CD14-positive monocyte (primary cell): ENCODE measurements at places on chromosomes 4 and X. TPM values are rescaled to one million over a fixed set of nuclear protein-coding genes. Genes with fewer than 3 reads are reported as not detected.

DNA sequence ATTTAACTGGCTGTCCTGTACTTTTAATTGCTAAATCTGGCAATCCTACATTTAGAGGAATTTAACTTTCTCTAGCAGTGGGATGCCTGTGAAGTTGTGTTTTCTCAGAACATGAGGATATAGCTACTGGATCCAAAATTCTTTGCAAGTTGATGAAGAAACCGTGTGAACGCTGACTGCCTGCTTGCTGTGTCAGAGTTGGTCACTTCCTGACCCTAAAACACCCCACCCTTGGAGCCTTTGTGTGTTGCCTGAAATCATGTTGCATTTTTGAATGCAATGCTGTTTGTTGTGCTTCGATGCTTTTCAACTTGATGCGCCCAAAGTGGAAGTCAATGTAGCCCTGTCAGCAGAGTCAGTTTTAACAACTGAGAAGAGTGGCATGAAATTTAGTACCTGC lies 211.2 kb downstream of the ANK2 start:
- no peak overlapping the region for H3K4me3 ChIP-seq
- DNase-seq: no peak
- H3K27me3 ChIP-seq: no peaks in the 10 kb centered on the region
- no peak overlapping the region for H3K27ac ChIP-seq
- no peaks in the 10 kb centered on the region for H3K36me3 ChIP-seq
- H3K4me1 ChIP-seq: no peaks in the 10 kb centered on the region

PTCHD1 gene
- not detected for polyA plus RNA-seq

CSAG1 gene
- polyA plus RNA-seq: not detected

DNA sequence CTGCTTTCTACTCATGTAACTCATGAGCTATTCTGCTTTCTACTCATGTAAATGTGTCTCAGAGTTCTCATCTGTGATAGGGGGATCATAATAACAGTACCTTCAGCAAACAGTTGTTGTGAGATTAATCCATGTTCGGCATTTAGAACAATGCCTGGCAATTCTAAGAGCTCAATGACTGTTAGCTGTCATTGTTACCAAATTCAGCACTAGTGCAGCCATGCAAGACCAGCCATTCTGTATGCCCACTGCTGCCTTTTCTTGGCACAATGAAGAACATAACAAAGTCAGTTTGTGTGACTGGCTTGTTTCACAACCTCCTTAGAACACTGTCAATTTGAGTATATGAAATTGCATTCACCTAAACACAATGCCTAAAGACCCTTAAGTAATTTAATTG lies 163.2 kb downstream of the ANK2 start:
- H3K27ac ChIP-seq: no peak overlapping the region
- H3K36me3 ChIP-seq: no peaks in the 10 kb centered on the region
- DNase-seq: no peak
- H3K27me3 ChIP-seq: no peaks in the 10 kb centered on the region
- H3K4me1 ChIP-seq: no peaks in the 10 kb centered on the region
- H3K4me3 ChIP-seq: no peak overlapping the region

GRCh38 chr4:187999406-187999932 lies 3.9 kb downstream of the ZFP42 start:
- no peak overlapping the region for H3K27ac ChIP-seq
- H3K27me3 ChIP-seq: no peaks in the 10 kb centered on the region
- H3K4me3 ChIP-seq: no peak overlapping the region
- H3K4me1 ChIP-seq: no peaks in the 10 kb centered on the region

DNA sequence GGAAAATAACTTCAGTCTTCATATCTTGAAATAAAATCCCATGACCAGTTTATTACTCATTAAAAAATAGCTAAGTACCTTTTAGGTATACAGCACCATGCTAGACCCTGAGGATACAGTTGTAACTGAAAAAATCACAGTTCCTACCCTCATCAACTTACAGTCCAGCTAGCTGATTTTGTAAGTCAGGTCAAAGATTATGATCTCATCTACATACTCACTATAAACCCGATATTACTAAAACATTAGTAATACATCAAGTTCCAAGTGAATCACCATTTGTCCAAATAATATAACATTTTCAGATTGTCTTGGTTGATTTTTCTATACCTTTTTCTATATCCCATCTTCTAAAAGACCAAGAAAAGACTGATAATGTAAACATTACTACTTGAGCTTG lies 333.9 kb downstream of the INPP4B start:
- H3K27ac ChIP-seq: no peak overlapping the region
- no peaks in the 10 kb centered on the region for H3K36me3 ChIP-seq
- H3K4me3 ChIP-seq: no peak overlapping the region
- H3K4me1 ChIP-seq: no peaks in the 10 kb centered on the region
- no peaks in the 10 kb centered on the region for H3K27me3 ChIP-seq

DNA sequence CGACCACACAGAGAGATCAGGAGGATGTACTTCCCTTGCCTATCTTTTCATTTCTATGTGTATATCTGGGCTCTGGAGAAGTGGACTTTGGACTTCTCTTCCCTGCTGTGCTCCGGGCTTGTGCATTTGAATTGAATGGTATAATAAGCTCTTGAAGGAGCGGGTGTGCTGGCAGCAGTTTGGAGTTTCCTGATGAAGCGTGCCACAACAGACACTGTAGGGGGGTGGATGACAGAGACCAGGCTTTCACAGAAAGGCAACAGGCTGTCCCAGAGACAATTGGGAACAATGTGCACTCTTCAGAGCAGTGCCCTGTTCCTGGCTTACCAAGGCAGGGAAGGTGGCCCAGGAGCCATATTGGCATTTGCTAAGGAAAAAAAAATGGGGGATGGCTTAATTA lies 170.1 kb downstream of the FRMPD4 start:
- H3K4me3 ChIP-seq: no peak overlapping the region
- H3K27me3 ChIP-seq: no peaks in the 10 kb centered on the region
- no peaks in the 10 kb centered on the region for H3K36me3 ChIP-seq

DUSP21 gene
- polyA plus RNA-seq: not detected in 2 replicates

GAGE2A gene
- polyA plus RNA-seq: not detected in 2 replicates

GRCh38 chr4:123014038-123014437 lies 91.6 kb upstream of the NUDT6 start:
- no peak for DNase-seq
- no peak overlapping the region for H3K27ac ChIP-seq
- no peaks in the 10 kb centered on the region for H3K4me1 ChIP-seq
- no peaks in the 10 kb centered on the region for H3K27me3 ChIP-seq
- no peak overlapping the region for H3K4me3 ChIP-seq

USP26 gene
- not detected for polyA plus RNA-seq

- DNase-seq: no peak
- H3K36me3 ChIP-seq: no peaks in the 10 kb centered on the region
- H3K4me1 ChIP-seq: no peaks in the 10 kb centered on the region
- no peak overlapping the region for H3K4me3 ChIP-seq
- H3K27me3 ChIP-seq: no peaks in the 10 kb centered on the region
These were observed 486.0 kb downstream of the GRID2 start for GRCh38 chr4:92789741-92790140.

RBM47 gene
- 101 and 139 TPM in 2 replicates for polyA plus RNA-seq

GRCh38 chrX:125003746-125004446 lies 315.8 kb upstream of the TEX13C start:
- H3K27ac ChIP-seq: no peak overlapping the region
- no peaks in the 10 kb centered on the region for H3K36me3 ChIP-seq
- DNase-seq: no peak
- no peaks in the 10 kb centered on the region for H3K4me1 ChIP-seq

DNA sequence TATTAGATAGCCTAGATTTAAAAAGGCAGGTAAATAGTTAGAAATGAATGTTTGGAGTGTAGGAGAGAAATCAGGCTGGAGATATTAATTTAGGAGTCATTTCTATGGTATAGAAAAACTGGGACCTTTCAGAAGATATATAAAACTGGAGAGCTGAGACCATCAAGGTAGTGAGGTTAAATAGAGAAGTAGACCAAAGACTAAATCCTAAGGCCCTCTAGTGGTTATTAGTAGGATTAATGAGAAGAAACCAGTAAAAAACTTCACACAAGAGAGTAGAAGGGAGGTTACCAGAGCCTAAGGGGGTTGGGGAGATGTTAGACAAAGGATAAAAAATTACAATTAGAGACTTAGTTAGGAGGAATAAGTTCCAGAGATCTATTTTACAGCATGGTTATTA lies 351.0 kb upstream of the SPANXN1 start:
- DNase-seq: no peak
- no peak overlapping the region for H3K4me3 ChIP-seq
- no peak overlapping the region for H3K27ac ChIP-seq
- H3K36me3 ChIP-seq: no peaks in the 10 kb centered on the region
- H3K27me3 ChIP-seq: no peaks in the 10 kb centered on the region

MAGEH1 gene
- polyA plus RNA-seq: 2.3 and 2.7 TPM in 2 replicates

CCDC160 gene
- polyA plus RNA-seq: not detected

ANKRD50 gene
- polyA plus RNA-seq: 2.6 TPM

DNA sequence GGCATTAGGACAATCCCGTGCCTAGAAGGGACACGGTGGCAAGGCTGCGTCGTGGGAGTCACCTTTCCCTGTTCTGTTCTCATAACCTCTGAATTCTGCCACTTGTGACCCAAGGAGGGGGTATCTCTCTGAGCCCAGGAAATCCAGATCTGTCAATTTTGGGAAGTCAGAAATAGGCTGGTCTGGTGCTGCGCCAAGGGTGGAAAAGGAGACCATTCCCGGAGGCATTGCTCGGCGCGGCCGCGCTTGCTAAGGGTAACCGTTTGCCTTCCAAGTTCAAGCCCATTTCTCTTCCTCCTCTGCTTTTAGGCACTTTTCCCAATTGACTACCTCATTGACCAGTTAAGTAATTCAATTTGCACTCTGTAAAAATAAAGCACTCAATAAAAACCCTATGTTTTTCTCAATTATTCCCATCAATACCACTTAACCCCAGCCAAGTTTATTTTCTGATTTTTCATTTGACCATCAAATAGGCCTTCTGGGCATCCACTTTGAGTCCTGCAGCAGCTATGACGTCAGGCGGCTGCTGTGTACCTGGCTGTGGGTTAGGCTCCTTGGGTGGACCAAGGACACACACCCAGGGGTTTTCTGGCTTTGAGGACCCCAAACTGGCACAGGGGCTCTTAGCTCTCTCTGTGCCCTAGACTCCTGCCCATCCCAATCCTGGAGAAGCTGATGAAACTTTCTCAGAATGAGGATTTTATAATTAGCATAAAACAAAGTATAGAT lies 12.5 kb downstream of the SORCS2 start:
- no peak overlapping the region for H3K4me3 ChIP-seq
- H3K27me3 ChIP-seq: no peaks in the 10 kb centered on the region
- no peaks in the 10 kb centered on the region for H3K36me3 ChIP-seq
- no peak overlapping the region for H3K27ac ChIP-seq
- no peak for DNase-seq
- no peaks in the 10 kb centered on the region for H3K4me1 ChIP-seq

FAM13A gene
- polyA plus RNA-seq: 6.5 TPM

ABLIM2 gene
- not detected for polyA plus RNA-seq

GRCh38 chr4:168999809-169000208 lies 10.2 kb downstream of the CBR4 start:
- H3K27ac ChIP-seq: no peak overlapping the region
- peaks cover 91% of the 10 kb centered on the region for H3K36me3 ChIP-seq
- no peaks in the 10 kb centered on the region for H3K4me1 ChIP-seq

GRIA3 gene
- polyA plus RNA-seq: not detected

GRCh38 chr4:120144634-120145033 lies 78.0 kb upstream of the MAD2L1 start:
- H3K4me1 ChIP-seq: no peaks in the 10 kb centered on the region
- DNase-seq: no peak
- H3K36me3 ChIP-seq: no peaks in the 10 kb centered on the region
- H3K27ac ChIP-seq: no peak overlapping the region
- no peaks in the 10 kb centered on the region for H3K27me3 ChIP-seq

- H3K27me3 ChIP-seq: no peaks in the 10 kb centered on the region
- no peaks in the 10 kb centered on the region for H3K36me3 ChIP-seq
- no peak for DNase-seq
- H3K4me1 ChIP-seq: no peaks in the 10 kb centered on the region
- H3K4me3 ChIP-seq: no peak overlapping the region
- H3K27ac ChIP-seq: no peak overlapping the region
These were observed 75.6 kb upstream of the GRXCR1 start for GRCh38 chr4:42816880-42817400.

PNMA6F gene
- polyA plus RNA-seq: not detected in 2 replicates

DRD5 gene
- not detected for polyA plus RNA-seq

GRCh38 chrX:53309837-53310236 lies 28.5 kb upstream of the IQSEC2 start:
- H3K27me3 ChIP-seq: no peaks in the 10 kb centered on the region
- H3K36me3 ChIP-seq: no peaks in the 10 kb centered on the region
- peaks cover 19% of the 10 kb centered on the region for H3K4me1 ChIP-seq
- no peak overlapping the region for H3K4me3 ChIP-seq
- no peak overlapping the region for H3K27ac ChIP-seq

PNMA5 gene
- 0.06 TPM for polyA plus RNA-seq

DNA sequence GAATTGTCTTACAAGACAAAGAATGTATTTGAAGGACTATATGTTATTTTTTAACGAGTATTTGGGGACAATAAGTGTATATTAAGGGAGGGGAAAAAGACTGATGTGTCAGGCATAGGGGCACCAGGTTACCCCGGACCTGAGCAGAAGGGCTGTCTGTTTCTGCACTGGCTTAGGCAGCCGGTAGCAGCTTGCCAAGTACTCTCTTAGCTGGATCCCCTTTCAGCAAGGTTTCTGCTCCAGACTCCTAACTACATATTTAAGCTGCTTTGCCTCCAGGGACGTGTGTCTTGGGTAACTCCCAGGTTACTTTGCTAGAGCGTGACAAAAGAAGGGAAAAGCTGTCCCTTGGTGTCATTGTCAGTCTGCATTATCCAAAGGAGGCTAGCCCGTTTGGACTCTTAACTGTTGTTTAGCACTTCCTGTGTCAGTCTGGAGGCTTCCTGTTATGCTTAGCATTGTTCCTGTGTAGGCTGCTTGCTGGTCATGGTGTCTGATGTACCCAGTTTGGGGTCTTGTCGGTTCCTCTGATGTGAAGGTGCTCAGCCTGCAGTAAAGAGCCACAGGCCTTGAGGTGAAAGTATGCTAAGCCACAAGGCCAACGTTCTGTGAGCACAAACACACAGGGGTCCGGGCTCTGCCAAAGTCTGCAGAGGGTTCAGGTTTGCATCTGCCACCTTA lies 11.6 kb downstream of the CXCR3 start:
- no peaks in the 10 kb centered on the region for H3K27me3 ChIP-seq
- DNase-seq: no peak
- H3K36me3 ChIP-seq: peaks cover 60% of the 10 kb centered on the region
- no peak overlapping the region for H3K4me3 ChIP-seq
- H3K4me1 ChIP-seq: no peaks in the 10 kb centered on the region
- no peak overlapping the region for H3K27ac ChIP-seq

GNL3L gene
- 13.0 and 18.1 TPM in 2 replicates for polyA plus RNA-seq

- no peaks in the 10 kb centered on the region for H3K4me1 ChIP-seq
These were observed 49.8 kb downstream of the PDHA2 start for GRCh38 chr4:95889662-95890061.

DNA sequence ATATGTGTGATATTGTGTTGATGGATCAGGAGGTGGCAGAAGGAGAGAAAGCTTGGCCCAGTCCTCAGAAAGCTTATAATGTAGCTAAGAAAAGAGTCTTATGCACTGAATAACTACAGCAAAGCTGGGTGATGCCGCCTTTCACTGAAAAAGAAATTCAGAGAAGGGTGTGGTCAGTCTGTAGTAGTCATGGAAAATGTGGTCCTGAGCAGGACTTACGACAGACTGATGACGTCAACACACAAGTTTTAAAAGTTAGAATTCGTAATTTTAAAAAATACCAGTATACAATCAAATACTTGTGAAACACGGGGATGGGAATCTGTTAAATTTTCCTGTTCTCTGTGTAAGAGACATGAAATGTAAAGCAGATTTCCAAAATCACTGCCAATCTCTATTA lies 87.0 kb upstream of the RAPGEF2 start:
- DNase-seq: no peak
- H3K27me3 ChIP-seq: no peaks in the 10 kb centered on the region
- H3K27ac ChIP-seq: no peak overlapping the region
- H3K4me1 ChIP-seq: no peaks in the 10 kb centered on the region
